ENCODE measurements at places on chromosomes 7 and 10.

DNA sequence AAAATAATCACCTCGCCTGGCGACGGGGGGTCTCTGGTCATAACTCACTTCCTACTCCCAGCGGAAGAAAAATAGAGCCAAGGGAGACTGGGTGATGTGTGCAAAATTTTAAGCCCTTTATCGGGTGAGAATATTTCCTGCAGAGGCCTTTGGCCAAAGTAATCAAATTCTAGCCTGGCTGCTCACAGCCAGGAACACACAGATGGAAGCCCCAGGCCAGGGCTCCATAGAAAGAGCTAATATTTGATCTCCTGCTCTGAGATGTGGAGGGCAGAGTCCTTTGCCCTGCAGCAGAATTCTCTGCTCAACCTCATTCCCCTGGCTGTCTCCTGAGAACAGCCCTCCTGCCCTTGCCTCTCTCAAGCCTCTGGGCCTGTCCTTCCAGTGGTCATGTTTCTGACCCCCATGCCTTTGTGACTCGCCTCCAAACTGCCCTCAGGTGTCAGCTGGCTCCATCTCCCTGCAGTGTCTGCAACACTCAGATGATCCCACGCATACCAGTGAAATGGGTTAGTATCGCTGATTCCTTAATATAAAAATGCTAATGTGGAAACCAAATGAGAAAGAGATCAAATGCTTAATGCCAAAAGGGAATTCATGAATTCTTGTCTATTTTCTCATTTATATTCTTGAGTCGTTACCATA is 34.5 kb downstream of the FRMD4A start:
- no peak for DNase-seq

GRCh38 chr10:125797994-125798662 is 22.5 kb upstream of the MMP21 start:
- DNase-seq, result no peak

DNA sequence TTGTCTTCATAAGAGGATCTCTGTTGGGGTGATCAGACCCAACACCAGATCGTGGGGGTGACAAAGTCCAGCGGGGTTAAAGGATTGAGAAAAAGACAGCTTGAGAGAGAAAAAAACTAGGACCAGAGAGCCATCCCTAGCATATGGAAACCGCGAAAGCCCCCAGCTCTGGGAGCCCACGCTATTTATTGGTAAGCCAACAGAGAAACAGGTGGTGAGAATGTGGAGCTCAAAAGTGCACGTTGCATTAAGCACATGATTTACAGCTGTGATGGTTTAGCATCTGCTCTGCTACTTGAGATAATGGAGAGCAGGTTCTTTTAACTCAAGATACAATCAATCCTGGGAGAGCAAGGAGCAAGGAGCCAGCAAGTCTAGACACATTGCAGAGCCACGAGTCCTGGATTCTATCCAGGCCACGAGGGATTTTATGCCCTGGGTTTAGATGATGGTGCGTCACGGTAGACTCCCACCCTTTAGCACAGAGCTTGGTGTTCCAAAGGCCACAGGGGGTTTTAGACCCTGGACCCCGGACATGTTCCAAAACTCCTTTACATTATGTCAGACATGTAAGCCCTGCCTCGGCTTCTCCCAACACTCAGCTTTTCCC is 755.2 kb upstream of the SORCS1 start:
- DNase-seq, result no peak

- no peak for DNase-seq
Measured at GRCh38 chr7:131625817-131626372, 69.5 kb upstream of the PODXL start.

DNA sequence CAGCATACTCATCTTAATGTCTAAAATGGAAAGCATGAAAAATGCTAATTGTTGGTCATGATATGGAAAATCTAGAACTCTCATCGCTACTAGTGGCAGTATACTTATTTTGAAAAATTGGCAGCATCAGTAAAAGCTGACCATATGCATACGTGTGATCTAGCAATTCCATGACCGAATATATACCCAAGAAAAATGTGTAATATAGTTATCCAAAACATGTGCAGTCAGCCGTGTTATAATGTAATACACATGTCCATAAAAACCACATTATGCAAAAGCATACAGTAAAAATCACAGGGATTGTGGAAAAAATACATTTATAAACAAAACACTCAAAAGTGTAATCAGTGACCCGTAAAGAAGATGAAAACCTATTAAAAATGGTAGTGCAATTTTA is 439.0 kb downstream of the SH2D4B start:
- no peak for DNase-seq

DNA sequence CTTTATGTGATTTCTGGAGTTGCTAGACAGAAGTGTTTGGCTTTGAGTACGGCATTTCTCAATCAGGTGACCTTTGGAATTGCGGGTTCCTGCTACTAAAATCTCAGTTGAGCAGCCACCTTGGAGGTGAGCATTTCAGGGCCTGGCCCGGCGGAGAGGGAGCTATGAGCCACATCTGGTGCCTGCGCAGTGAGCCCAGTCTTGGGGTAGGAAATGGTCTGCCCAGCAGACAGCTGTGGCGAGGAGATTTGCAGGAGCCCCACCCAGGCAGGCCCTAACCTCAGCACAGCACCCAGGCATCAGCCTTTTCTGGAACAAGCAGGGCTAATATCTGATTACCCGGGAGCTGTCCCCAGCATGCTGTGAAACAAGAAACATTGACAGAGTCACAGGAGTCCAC is 547.9 kb upstream of the FOXK1 start:
- DNase-seq, result no peak

GRCh38 chr10:45553613-45554012 is 119.0 kb downstream of the ZFAND4 start:
- no peak for DNase-seq

DNA sequence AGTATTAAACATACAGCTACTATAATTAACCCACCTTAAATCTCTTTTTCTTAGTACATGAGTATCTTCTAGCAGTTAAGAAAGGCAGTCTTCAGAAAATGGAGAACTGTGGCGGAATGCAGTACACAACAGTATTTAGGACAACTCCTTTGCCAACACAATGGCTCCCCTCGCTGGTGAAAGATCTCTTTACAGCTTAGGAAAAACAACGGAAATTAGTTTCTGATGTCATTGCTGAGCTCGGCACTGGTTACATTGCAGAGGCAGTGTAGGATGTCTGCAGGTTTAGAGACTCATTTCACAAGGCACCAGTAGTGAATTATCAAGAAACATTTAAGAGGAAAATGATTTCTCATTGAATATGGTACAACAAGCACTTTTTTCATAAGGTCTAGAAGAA is 43.4 kb downstream of the GLRX3 start:
- DNase-seq, result no peak

GRCh38 chr7:106968160-106968559 is 76.3 kb upstream of the PRKAR2B start:
- no peak for DNase-seq

- no peak for DNase-seq
Measured at GRCh38 chr7:111586711-111587409, 24.6 kb upstream of the IMMP2L start.

GRCh38 chr7:17986851-17987250 is 40.8 kb downstream of the PRPS1L1 start:
- no peak for DNase-seq

DNA sequence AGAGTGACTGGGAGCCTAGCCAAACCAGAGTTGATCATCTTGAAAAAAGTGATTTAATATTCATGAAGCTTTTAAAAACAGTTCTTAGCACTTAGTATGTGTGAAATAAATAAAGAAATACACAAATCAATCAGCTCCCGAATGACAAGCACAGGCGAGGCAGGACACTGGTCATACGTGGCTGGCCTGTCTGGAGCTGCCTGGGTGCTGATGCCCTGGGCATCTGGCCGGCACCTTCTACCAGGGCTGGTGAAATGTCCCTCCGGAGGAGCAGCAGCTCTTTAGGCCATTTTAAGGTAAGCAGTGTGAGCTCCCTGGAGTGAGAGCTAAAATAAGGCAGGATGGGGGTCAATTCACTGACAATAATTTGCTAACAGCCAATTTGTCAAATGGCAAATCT is 23.7 kb downstream of the IL15RA start:
- no peak for DNase-seq

DNA sequence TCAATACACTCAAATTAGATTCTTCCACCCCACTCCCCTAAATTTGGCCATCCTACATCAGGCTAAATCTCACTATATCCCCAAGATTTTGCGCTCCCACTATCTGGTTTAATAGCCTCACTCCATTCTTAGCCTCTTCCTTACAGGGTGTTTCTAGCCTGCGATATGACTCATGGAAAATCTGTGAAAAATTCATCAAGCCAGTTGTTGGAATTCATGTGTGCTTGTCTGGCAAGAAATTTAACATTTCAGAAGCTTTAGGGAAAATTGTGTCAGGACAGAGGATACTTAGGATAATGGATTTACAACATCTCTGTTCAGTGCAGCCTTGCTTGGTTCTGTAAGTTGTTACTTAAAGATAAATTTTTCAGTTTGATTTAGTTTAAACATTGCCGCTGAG is 1249.9 kb upstream of the AUTS2 start:
- DNase-seq, result no peak

- peak; percentile 67 for DNase-seq
Measured at GRCh38 chr10:89327803-89328441, at the start of gene IFIT3. IFIT3 (plus strand) TSS chr10:89327997; CDS start chr10:89328074, 77 bp downstream.

- no peak for DNase-seq
Measured at GRCh38 chr7:4174016-4174415, 508.1 kb upstream of the FOXK1 start.

GRCh38 chr7:150323682-150324372 is 482 bp upstream of the ACTR3C start:
- no peak for DNase-seq

DNA sequence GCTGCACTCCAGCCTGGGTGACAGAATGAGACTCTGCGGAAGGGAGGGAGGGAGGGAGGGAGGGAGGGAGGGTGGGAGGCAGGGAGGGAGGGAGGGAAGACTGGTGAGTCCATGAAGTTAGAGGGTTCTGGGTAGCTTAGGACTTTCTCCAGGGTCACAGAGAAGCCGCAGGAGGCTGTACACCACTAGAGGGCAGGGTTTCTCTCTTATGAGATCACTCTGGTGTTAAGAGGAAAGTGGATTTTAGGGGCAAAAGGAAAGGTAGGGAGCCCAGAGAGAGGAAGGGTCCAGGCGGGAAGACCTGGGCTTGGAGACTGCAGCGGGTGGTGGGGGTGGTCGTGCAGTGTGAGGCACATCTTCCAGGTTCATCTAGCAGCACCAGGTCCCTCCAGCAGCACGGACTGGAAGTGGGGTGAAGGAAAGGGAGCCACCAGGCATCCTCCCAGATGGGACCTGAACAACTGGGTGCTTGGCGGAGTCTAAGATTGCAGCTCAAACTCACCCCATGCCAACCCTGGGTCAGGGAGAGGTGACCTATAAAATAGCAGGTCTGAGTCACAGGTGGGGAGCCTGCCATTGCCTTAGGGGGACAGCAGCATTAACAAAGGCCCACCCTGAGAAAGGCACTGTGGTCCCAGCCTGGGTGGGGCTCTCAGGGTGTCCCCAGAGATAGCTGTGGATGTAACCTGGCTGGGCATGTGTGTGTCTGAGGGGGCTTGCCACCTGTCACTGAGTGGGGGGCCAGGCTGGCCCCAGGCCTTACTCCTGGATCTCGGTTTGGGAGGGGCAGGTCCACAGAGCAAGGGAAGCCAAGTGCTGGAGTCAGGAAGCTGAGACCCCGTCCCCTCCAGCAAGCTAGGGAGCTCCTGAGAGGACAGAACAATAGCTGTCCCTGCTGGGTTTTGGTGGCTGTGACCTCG is 48.5 kb upstream of the SLC29A3 start:
- DNase-seq, result no peak

- no peak for DNase-seq
Measured at GRCh38 chr7:100190048-100190711, 12.5 kb downstream of the STAG3 start.

- no peak for DNase-seq
Measured at GRCh38 chr10:131910663-131911314, 10.0 kb downstream of the PPP2R2D start.

- DNase-seq, result no peak
Measured at GRCh38 chr7:3321206-3321605, 20.2 kb downstream of the SDK1 start.

DNA sequence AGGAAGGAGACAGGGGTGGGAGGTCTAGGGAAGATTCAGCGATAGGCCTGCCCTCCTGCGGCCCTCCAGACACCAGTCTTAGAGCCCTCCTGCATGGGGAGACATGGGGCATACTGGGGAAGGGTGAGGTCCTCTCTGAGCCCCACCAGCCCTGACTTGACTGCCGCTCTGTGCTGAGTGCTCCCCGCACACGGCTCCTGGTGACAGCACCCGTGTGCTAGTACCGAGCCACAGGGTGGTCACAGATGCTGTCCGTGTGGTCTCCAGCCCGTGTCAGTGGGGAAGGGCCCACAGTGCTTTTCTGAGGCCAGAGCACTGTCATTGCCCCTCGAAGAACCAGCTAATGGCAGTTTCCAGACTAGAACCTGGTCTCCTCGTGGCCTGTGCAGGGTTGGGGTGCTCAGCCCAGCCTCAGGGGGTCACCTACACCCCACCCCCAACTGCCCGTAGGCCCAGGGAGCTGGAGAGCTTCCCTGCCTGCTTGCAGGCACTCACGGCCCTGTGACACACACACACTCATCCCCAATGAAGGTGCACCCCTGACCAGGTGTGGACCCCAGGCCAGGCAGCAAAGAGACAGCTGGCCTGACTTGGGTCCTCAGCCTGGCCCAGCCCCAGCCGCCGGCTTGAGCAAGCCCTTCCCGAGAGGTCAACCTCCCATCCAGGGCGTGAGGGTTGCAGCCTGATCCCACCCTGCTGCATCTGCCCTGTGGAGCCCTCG is 86.0 kb upstream of the RET start:
- no peak for DNase-seq

GRCh38 chr7:155806096-155806871 is 6.0 kb downstream of the SHH start:
- no peak for DNase-seq

GRCh38 chr7:94449151-94449725 is 54.5 kb downstream of the COL1A2 start:
- DNase-seq, result no peak

DNA sequence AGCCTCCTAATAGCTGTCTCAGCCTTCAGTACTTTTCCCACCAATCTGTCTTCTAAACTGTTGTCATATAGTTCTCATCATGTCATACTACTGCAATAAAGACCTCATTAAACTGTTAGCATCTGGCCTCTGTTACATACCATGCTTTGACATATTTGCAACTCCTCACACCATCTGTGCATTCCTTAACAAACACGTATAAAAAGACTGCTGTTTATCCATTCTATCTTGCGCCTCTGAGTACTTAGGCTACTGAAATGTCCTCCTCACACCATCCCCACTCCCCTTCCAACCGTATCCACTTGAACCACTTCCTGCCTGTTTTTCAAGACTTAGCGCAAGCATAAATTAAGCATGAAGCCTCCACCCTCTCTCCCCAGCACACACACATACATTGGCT is 41.6 kb downstream of the SLC16A9 start:
- no peak for DNase-seq

DNA sequence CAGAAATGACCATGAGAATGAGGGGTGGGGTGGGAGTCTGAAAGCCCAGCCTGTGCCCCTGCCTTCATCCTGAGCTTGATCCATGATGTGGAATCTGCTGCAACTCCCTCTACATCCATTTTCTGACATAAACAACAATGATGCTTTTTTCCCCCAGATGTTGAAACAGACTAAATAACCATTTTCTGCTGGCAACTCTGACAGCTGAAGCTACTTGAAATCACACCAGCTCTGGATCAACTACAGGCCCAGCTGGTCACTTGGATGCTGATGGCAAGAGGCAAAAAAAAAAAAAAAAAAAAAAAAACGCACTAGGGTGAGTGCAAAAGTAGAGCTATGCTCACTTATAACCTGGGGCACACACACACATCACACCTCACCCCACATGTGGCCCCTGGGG is 74.2 kb downstream of the FAM107B start:
- no peak for DNase-seq
